Stimulated activated CD4-positive, alpha-beta T cell treated with anti-CD3 and anti-CD28 coated beads, Interleukin-12 subunit alpha, Interleukin-12 subunit beta, amount 100 ng/mL, for 24 hours (primary cell): ENCODE measurements at places on chromosomes 6 and 20.

DNA sequence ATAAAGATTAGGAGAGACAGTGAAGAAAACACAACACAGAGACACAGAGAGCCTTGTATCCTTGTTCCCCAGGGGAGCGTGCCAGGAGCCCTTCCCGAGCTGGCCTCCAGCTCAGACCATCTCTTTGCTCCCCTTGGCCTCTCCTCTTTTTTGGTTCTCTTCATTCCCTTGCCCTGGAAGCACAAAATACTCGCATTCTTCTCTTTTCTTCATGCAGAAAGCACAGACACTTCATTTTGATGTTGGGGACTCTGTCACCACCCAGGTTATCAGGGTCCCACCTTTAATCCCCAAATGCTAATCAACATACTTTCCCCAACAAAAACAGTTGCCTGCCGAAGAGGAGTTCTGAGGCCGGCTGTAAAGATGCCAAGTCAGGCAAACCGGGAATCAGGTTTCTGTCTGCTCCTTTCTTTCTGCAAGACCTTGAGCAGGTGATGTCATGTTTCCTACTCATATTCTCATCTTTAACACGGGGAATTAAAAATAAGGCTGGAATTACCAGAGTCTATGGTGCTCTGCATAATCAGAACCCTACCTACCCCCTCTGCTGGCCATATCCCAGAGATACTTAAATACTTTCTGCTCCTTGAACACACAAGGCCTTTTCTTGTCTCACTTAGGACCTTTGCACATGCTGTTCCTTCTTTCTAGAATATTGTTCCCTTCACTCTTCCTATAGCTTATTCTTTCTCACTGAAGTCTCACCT, 21.7 kb downstream of the TGM6 start:
- DNase-seq: no peak

- no peak for DNase-seq
Observed at GRCh38 chr6:1103945-1104623, 207.8 kb upstream of the FOXQ1 start.

GRCh38 chr6:65295812-65296211, 411.2 kb downstream of the EYS start:
- DNase-seq: no peak

DNA sequence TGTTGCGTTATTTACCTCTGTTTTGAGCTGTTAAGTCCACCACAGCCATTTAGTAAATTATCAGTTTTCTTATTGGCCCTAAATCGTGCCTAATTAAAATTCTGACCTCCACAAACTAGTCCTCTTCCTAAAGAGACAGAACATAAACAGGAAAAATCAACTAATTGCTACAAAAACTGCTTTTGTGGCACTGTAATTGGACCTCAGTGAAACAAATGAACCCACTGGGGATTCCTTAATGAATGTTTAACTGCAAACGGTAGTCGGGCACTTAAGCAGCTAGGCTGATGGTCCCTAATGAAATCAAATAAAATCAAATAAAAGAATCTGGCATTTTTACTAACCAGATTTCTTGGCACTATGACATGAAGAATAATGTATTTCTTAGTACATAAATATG, 513.4 kb upstream of the SLC35B3 start:
- DNase-seq: no peak

DNA sequence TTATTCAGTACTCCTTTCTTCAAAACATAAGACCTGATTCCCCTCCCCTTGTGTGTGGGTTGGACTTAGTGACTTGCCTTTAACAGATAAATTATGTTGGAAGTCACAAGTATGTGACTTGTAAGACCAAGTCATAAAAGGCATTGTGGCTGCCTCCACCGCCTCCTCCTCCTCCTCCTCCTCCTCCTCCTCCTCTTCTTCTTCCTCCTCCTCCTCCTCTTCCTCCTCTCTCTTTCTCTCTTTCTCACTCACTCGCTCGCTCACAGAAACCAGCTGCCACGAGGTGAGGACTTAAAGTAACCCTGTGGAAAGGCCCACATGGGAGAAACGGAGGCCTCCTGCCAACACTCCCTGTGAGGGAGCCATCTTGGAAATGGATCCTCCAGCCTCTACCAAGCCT, 64.0 kb downstream of the NCR2 start:
- DNase-seq: no peak
